Naive thymus-derived CD4-positive, alpha-beta T cell (primary cell): ENCODE measurements at places on chromosomes 12 and 14. TPM values are rescaled to one million over a fixed set of nuclear protein-coding genes. Genes with fewer than 3 reads are reported as not detected.

Gene PLEKHD1
- total RNA-seq, result 0.07 and 0.13 TPM in 2 replicates

Gene SLCO1B1
- total RNA-seq, result not detected

Gene NRL
- 4.3 TPM for total RNA-seq

Gene ACSS3
- total RNA-seq, result not detected in 2 replicates

DNA sequence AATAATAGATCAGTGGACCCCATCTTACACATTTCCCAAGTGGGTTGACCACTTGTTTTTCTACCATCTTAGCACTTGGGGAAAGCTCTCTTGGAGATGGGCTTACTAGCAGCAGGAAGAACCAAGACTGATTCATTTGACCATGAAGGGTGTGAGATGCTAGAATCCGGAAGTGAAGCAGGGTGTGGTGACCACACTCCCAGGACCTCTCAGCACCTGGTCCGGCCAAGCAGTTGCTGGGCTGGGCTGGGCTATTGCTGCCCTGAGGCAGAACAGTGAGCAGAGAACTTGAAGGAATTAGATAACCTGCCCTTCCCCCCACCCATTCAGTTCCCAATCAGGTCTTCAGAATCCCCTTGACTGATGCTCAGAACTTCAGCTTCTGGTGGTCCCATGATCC, 24.4 kb downstream of the ADCY6 start:
- DNase-seq, result no peak

GRCh38 chr14:82075566-82075965, 541.9 kb upstream of the SEL1L start:
- no peak for DNase-seq

DNA sequence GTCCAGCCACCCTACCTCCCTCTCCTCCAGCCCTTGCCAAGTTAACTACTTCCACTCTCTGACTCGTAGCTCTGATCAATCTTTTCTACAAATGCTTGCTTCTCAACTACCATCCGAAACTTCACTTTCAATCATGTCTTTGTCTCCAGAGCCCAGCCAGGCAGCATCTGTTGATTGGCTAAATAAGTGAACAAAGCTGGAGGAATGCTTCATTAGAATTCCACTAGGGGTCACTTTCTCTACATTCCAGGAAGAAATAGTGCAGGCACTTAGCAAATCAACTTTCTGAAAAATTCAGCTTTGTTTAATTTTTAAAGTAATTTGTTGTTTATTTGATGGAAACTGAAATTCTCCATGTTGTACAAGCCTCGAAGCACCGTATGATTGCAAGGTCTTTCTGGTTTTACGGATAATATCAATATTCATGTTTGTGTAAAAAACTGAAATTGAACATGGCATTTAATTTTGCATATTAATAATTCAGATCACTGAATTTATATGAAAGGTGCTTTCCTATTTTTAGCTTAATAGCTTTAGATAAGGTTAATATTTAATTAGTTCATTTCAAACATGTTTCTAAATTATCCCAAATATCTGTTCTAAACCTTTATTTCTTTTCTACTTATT, 32.4 kb upstream of the HELB start:
- DNase-seq, result no peak

DNA sequence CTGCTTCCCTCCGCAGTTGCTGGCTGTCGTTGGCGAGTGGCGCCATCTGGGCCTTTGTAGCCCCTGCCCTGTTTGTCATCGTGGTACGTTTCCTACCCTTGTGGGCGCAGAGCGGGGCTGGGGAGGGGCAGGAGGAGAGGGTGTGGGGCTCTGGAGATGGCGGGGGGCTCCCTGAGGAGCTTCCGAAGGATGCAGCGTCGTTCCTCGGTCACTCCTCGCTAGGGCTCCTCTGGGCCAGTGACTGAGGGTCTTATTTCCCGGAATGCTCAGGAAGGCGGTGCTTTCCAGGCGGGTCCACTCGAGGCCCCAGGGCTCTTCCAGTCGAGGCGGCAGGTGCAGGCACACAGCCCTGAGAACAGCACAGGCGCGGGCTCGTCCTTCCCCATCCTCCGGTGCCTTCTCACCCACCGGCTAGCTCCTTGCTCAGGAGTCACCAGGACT, 167.1 kb downstream of the ADGRD1 start:
- DNase-seq, result no peak

GRCh38 chr12:95709152-95709551, 81.4 kb downstream of the NTN4 start:
- DNase-seq, result no peak
